ENCODE measurements at places on chromosomes 16 and 17. TPM values are rescaled to one million over a fixed set of nuclear protein-coding genes. Genes with fewer than 3 reads are reported as not detected.

GRCh38 chr17:8448310-8448709 is 12.6 kb downstream of the NDEL1 start:
- DNase-seq, result no peak

GRCh38 chr17:57402681-57403180 is 146.4 kb downstream of the MSI2 start:
- no peak for DNase-seq

DNA sequence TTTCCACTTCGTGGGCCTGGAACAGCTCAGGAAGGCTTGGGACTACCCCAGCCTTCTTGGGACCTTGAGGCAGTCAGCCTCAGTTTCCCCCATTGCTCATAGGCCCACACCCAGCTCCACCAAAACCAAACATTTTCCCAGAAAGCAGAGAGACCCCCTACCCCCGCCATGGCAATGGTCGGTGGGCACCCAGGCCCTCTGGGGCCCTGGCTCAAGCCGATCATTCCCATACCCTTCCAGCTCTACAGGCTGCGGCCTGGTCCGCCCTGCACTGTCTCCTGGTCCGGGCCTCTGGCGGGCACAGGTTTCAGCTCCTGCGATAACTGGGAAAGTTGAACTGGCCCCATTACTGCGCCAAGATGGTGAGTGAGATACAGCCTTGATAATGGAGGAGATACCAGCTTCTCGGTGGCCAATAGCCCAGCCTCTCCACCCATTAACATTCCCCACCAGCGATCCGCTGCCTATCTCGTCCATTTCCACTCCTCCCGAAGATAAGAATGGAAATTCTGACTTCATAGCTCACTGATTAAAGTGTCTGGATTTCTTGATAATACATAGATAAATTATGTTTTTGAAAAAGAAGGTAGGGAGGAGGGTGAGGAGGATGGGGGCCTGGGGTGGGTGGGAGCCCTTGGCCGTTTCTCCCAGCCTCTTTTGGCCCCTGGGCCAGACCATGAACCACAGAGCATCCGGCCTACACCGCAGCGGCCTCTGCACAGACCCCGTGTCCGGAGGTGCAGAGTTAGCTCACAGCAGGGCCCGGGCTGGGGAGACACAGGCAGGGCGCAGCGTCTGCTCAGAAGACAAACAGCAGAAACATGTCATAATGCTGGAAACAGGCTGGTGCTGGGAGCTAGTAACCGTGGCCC is 11.6 kb downstream of the ZFPM1 start:
- no peak for DNase-seq

- DNase-seq, result no peak
These were observed 36.4 kb downstream of the TXNDC11 start for GRCh38 chr16:11706180-11706742.

- no peak for DNase-seq
These were observed 43.1 kb downstream of the PIK3R5 start for GRCh38 chr17:8922451-8922850.

The RUNDC3A gene
- 0.22 TPM for total RNA-seq

The RTN4RL1 gene
- total RNA-seq, result 3.4 TPM
